Anterior cingulate cortex (tissue), 58 donors: ENCODE measurements at places on chromosomes 7 and 10.

DNA sequence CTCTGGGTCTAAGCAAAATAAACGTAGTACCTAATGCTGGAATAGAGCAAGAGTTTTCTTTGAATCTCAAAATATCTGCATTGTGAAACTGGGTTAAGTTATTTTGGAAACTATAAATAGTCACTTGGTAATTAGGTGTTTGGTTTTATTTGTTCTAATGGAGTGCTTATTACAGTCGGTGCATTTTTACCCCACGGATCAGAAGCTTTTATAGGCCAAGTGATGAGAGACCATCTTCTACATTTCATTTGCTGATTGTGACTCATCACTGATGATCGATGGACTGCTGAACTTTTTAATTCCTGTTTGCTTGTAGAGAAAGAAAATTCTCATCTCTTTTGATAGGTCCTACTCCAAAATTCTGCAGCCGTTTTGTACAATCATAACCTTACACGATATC is 28.2 kb downstream of the MGMT start:
- DNase-seq: no peak

- DNase-seq: no peak
Measured at GRCh38 chr10:672992-673391, 16.5 kb downstream of the DIP2C start.

DNA sequence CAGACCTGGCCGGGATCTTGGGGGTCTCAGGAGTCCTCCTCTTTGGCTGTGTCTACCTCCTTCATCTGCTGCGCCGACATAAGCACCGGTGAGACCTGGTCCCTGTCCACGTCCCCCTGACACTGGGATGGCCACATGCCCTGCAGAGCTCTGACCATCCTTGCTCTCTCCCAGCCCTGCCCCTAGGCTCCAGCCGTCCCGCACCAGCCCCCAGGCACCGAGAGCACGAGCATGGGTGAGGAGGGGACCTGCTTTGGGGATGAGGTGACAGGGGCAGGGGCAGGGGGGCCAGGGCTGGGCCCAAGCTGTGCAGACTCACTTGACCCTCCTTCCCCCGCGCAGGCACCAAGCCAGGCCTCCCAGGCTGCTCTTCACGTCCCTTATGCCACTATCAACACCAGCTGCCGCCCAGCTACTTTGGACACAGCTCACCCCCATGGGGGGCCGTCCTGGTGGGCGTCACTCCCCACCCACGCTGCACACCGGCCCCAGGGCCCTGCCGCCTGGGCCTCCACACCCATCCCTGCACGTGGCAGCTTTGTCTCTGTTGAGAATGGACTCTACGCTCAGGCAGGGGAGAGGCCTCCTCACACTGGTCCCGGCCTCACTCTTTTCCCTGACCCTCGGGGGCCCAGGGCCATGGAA is 959 bp downstream of the PVRIG start:
- no peak for DNase-seq

- no peak for DNase-seq
Measured at GRCh38 chr7:142873281-142873784, 12.2 kb downstream of the TRPV6 start.

- DNase-seq: no peak
Measured at GRCh38 chr10:15715619-15716227, 4.0 kb downstream of the ITGA8 start.

DNA sequence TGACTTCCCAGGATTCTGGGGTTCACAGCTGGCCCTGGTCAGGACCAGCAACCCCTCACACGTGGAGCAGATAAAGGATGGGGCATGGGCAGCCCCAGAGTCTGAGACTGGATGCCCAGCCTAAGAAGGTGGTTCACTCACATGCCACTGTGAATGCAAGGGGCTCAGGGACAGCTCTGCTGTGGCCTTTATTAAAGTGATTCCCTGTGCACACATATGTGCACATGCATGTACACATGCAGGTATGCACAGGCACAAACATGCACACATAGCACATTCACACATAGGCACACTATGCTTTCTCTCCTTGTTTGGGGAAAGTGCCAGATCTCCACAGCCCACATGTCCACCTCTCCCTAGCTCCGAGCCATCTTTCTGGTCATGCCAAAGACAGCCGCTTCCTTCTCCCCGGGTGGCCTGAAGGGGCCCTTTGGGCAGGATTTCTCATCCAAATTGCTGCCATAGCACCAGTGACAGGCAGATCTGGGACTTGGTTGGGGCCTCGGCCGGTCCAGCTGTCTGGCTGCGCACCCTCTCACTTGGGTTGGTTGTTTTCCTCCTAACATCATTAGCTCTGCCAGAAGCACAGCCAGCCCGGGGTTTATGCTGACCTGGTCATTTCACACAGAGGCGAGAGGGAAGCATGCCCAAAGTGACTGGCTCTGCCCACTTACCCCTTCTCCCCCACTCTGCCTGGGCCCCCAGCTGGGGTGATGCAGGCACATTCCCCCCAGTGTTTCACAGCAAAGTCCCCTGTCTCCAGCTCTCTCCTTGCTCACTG is 1.4 kb downstream of the GCK start:
- DNase-seq: no peak

DNA sequence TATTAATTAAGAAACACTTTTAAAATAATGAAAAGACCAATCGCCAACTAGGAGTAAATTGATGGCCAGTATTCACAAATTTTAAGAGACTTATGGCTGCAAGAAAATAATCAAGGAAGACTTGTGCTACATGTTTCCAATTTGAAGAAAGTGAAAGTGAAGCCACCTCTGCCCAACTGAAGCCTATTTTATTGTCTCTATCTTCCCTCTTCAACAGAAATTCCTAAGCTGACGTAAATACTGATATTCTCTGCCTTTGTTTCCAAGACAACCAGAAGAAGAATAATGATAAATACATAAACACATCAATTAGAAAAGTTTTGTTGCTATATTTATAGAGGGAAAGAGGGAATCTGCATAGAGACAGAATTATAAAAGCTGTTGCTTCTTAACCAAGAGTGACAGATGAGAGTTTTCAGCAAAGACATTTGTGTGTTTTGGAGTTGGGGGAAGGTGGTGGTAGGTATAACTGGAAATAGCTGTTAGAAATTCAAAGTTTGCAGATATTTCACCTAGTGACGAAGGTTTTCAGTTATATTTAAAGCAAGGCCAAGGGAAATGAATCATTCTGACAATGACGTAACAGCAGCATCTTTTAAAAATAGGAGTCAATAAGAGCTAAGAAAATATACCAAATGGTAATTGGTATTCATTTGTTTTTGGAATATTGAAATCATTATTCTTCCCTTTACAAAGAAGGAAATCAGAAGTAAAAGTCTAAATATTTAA is 576.6 kb upstream of the SORCS1 start:
- no peak for DNase-seq

DNA sequence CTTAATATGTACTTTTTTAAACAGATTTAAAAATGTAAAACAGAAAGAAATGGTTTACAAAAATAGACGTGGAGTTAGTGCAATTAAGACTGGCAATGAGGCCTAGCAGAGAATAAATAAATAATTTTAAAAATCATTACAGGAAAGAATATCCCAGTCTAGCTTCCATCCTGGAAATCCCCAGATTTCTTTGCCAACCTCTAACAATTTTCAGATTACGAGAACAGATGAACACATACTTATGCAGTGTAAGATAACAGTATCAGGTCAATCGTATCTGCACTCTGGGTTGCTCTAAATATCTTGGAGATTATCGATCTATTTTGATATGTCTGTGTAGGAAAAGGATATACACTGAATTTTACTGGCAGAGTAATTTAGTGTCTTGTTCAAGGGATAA is 210.5 kb downstream of the SEMA3A start:
- no peak for DNase-seq

DNA sequence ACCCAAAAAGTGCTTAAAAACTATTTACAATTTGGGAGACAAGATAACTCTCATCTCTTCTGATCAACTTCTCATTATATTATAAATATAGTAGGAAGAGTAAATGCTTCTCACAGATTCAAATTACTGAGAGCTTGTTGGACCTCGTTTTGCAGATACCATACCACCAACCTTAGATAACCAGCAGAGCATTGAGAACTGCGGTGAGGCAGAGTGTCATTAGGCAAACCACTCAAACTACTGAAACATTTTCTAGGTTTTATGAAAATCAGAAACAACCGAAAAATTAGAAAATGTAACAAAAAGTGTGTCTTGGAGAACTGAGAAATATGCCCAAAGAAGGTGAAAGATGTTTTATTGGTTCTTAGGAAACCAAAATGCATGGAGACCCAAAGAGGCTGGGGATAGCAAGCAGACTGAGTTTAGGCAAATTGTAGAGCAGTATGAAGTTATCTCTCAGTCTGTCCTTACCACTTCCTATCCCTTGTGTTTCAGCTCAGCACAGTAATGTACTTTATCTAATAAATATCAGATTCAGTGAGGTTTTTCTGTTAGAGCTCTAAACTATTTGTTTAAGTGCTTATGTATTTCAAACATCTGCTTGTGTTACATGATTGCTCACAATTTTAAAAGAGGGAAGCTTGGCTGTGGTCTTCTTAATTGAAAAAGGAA is 77.9 kb downstream of the HECTD2 start:
- no peak for DNase-seq

- no peak for DNase-seq
Measured at GRCh38 chr7:19322002-19322401, 176.8 kb upstream of the FERD3L start.

DNA sequence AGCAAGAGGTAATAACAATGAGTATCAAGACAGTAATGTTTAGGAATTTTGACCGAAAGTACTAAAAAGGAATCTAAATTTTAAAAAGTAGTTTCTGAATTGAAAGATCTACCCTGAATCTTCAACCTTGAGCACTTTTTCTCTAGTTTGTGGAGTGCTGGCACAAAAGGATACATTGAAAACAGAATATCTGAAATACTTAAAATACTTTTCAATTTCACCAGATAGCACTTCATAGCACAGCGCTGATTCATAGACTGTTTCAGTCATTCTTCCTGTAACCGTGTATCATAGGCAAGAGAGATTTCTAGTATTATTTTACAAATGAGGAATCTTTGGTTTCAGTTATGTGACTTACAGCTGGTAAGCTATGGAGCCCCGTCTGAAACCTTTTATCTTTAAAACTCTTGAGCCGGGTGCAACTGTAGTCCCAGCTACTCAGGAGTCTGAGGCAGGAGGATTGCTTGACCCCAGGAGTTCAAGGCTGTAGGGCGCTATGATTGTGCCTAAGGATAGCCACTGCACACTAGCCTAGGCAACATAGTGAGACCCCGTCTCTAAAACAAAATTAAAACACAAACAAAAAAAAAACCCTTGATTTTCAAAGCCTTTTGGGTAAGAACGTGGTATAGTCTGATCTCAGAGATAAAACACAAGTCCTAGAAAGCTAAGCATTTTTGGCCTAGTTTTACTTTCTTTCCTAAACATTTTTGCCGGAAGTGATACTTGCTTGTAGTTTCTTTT is 35.1 kb downstream of the FHIP2A start:
- no peak for DNase-seq

GRCh38 chr7:157711353-157711888 is 374.6 kb downstream of the DNAJB6 start:
- no peak for DNase-seq

DNA sequence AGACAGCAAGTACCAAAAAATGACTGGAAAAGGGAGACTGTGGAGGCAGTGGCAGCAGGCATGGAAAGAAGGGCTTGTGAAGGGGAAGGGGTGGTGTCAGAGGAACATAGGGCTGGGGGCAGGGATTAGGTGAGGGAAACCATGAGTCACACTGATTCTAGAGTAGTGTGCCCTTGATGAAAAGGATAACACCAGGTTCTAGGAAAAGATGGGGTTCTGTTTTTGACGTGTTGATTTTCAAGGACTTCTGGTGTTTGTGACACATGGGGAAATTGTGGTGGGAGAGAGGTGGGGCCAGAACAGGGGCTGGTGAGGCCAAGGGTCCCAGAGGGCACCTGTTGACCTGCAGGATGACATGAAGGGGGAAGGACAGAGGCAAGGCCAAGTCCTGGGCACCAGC is 57.1 kb downstream of the FIGNL1 start:
- DNase-seq: no peak

GRCh38 chr10:63437116-63437949 is 28.4 kb downstream of the JMJD1C start:
- DNase-seq: no peak

GRCh38 chr10:123635131-123635530 is 31.0 kb upstream of the GPR26 start:
- DNase-seq: no peak

DNA sequence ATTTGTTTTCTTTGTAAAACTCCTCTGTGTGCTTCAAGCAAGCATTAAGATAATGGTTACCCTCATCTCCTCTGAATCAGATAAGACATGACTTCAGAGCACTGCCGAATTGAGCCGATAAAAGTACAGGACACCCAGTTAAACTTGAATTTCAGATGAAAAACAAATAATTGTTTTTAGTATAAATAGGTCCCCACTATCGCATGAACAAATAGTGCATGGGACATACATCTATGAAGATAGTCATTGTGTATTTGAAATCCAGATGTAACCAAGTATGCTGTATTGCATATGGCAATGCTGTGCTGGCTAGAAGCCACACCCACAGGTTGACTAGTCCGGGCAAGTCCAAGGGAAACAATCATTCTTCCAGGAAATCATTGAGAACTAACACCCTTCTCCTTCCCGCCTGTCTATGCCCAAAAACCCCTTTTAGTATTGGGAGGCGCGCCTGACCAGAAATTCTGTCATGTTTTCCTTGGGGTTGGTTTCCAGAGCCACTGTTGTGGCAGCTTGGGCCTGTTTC is 12.6 kb upstream of the FGFR2 start:
- no peak for DNase-seq

DNA sequence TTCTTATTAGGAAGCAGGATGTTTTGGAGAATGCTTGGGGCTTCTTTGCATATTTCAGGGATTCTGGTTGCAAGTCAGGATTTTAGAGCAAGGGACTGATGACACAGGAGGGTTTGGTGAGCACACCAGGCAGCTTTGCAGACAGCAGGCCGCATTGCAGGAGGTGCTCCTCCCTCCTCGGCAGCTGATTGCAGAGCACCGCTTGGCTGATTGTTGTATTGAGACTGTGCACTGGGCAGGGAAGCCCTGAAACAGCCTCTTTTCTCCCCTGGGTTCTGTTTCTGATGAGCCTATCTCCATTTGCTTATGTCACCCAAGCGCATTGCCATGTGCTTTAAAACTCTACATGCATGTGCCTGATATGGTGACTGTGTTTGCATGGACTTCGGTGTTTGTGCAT is 769.6 kb downstream of the GRID1 start:
- DNase-seq: no peak

- DNase-seq: no peak
Measured at GRCh38 chr10:44906486-44906885, 4.7 kb upstream of the TMEM72 start.

DNA sequence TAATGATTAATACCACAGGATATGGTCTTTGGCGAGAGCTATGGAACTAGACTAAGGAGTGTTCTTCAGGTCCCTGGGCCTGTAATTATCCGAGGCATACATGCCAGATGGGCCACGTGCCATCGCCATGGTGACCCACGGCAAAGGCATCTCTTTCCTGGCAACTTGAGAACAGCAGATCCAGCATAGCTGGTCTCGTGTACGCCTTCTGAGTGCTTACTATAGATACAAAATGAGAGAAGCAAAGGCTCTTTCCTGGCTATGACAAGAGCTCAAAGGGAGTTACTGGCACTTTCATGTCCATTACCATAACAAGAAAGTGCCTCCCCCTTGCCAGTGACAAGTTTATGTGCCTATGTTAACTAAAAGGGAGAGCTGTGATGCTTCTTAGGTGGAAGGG is 26.0 kb upstream of the GLI3 start:
- DNase-seq: no peak
